NCI-H2029 treated with DMSO at 0.1 percent for 48 hours (cell line): ENCODE measurements at places on chromosomes 2 and 18.

DNA sequence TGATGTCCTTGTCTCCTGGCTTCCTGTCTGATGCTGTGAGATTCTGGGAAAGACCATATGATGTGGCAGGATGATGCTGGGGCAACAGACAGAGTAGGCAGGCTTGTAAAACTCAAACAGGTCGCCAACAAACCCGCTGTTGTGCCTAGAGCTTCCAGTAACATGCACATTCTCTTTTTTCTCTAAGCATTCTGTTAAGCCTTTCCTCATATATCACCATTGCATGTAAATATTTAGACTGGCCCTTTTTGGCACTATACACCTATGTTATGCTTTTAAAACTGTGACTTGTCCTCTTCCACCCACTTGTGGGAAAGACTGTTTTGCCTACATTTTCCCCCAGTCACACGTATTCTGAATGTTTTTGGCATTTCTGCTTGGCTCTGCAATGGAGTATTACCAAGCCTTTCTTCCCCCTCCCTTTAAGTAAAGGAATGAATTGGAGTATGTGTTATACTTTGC, 250.4 kb upstream of the TANK start:
- no peak for DNase-seq

DNA sequence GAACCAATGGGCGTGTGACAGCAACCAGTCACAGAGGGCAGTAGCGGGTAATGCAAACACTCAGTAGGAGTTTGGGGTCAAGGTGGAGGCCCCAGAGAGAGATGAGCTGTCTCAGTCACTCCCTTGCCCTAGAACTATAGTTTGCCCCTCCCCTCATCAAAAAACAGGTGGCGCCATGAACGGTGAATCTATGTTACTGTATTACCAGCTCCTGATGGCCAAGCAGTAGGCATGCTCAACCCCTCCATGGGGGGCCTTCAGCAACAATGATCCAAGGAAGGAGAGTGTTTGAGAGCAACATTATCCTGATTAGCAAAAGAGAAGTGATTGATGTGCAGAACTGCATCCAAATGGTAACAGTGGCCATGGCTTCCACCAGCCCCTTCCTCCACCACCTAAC, 30.4 kb downstream of the TRABD2A start:
- no peak for DNase-seq

DNA sequence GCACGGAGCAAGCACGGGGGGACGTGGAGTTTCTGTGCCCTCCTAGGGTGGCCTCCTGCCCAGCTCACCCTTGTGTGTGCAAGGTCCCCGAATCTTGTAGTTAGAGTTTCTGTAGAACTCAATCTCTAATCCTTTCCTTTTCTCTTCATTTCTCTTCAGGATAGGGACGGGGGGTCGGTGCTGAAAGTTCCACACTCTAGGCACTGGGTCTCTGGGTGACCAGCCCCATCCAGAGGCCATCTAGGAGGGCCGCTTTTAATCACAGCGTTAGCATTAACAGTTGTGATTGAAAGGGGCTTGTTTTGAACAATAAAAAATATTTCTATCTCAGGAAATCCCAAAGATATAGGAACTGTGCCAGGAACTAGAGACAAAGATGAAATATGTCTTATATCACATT, 10.5 kb downstream of the SOCS6 start:
- DNase-seq = no peak

DNA sequence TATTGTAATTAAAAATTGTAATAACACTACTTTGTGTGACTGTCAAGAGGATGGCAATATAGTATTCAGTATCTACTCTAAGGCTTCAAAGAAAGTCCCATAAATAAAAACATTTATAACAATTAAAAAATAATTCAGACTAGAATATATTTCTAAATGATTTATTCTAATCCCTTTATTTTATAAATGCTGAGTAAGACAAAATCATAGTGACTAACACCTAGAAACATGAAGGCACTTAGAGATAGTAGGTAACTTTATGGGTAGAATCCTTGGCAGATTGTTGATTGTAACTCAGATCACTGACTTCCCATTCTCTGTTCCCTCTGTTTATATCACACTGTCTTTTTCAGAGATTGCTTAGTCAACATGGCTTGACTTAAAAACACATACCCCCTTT, 78.6 kb upstream of the EPB41L5 start:
- DNase-seq = no peak

- DNase-seq = no peak
Observed at GRCh38 chr2:217014328-217015105, 154.7 kb upstream of the TNP1 start.
